HuH-7 (cell line): ENCODE measurements at places on chromosomes 12 and 14.

DNA sequence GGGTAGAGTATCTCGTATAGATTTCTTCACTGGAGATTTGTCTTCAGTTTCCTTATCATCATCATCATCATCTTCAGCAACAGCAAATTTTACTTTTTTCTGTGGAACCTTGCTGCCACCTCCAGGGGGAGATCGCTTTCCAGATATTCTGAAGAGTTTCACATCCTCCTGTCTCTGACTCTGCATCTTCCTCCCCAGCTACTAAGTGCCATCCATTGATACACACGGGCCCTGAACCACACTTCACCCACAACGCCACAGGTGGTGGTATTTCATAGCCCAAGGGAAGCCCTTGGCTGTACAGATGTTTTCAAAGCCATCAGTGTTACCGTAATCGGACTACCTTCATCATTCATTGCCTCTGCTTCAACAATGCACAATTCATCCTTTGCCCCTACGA is 82.2 kb downstream of the PPP2R5C start:
- no peak for DNase-seq

GRCh38 chr14:33617154-33617553 is 333.7 kb downstream of the EGLN3 start:
- no peak for DNase-seq

DNA sequence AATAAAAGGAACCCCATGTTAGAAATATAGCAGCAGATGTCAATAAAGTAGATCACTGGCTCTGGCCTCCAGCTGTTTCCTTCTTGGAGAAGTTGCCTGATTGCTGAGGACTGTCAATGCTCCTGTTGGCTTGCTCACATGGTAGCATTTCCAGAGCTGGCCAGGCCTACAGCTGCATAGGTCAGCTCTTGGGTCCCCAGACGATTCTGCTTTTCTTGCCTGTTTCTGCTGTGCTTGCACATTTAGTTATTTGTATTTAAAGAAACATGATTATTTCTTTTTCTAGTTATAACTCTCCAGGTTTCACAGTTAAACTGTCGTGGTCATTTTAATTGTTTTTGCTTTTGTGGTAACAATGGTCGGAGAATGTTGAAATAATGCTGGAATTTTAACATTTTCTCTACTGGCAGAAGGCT is 7.2 kb downstream of the NAV3 start:
- no peak for DNase-seq

DNA sequence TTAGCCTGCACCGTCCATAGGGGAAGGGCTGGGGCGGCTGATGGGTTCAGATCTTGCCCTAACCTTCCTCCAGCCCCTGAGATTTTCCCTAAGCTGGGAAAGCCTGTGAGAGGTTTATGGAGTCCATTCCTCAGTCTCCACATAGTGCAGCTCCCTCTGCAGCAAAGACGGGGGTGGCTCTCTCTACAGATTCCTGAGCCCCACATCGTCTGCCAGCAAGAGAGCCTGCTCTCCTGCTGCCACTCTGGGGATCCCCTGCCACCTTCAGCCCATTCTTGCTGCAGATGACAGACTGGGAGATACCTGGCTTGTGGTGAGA is 3.1 kb downstream of the SMIM41 start:
- no peak for DNase-seq

GRCh38 chr14:71711619-71712018 is 220.6 kb upstream of the RGS6 start:
- no peak for DNase-seq
